ENCODE measurements at places on chromosomes 1 and 21.
A peak's percentile ranks its signal among the peaks of the same experiment; 100 is the strongest.

DNA sequence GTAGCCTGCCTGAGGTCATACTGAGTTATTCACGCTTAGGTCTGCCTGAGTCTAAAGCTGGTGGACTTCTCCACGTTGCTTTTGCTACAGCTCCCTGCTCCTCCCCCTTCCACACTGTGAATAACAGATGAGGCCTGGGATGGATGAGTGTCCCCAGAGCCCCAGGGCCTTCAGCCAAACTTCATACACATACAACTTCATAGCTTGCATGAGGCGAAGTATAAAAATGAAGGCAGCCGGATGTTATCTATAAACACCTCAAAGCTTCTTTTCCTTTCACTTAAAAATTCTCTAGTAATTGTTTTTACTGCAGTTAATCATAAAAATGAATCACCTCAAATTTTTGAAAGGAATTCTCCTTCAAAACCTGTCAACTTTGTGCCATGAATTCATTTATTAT lies 70.2 kb downstream of the DAB1 start:
- no peak for DNase-seq

- no peak for DNase-seq
Observed at GRCh38 chr1:63794939-63795378, 21.1 kb downstream of the ROR1 start.

DNA sequence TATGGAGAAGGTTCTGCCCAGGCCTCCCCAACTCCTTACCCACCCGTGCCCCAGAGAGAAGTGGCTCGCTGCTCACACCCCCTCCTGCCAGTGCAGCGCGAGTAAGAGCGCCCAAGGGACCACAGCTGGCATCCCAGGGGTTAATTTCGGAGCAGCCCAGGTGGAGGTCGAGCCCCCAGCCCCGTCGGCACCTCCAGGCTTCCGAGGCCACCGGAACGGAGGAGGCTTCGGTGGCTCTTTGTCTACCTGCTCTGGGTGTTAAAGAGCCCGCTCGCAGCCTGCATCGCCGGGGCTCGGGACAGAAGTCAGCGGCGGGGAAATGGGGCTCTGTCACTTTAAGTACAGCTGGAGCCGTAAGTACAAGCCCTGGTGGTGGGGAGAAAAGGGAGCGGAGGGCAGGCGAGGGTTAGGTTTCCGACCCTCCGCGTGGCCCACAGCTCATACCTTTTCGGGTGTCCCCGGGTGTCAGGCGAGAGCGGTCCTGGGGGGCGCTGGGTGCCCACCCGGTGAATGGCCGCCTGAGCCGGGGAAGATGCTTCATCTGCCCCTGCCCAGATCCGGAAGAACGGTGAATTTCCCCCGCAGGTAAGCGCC lies 89.4 kb upstream of the IPO9 start:
- peak; percentile 92 for DNase-seq

- DNase-seq, result no peak
Observed at GRCh38 chr1:62260688-62261087, 58.5 kb downstream of the KANK4 start.

- DNase-seq, result no peak
Observed at GRCh38 chr21:32367158-32367557, 25.7 kb downstream of the URB1 start.

GRCh38 chr21:27407271-27407670 lies 440.4 kb upstream of the ADAMTS5 start:
- DNase-seq, result peak; percentile 71

- DNase-seq, result no peak
Observed at GRCh38 chr1:193699261-193699660, 512.8 kb upstream of the B3GALT2 start.

GRCh38 chr1:26275580-26276431 lies 4.1 kb upstream of the SH3BGRL3 start:
- peak; percentile 81 for DNase-seq

DNA sequence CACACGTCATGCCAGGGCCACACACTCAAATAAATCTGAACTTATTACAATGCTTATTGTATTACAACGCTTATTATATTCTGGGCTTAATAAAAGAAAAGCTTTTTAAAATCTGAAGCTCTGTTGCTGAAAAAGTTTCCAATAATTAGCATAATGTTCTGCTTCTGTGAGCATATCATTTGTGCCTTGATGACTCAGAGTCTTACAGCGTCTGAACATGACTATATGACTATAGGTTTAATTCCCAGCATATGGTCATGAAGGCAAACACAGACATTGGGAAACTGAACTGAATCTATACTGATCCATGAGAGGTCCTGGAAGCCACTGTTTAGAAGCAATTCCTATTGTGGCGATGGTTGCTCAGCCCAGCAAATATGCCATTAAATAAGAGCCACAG lies 66.3 kb downstream of the SIM2 start:
- DNase-seq, result no peak
